ENCODE measurements at places on chromosomes 3 and 15. TPM values are rescaled to one million over a fixed set of nuclear protein-coding genes. Genes with fewer than 3 reads are reported as not detected.

Gene HACL1
- 22.5 TPM for total RNA-seq

Gene DUOX1
- not detected for total RNA-seq

Gene KLHL6
- 53.6 TPM for total RNA-seq

Gene EPHA6
- not detected for total RNA-seq

Gene NR2E3
- total RNA-seq, result 1.3 TPM

Gene CIB2
- 19.8 TPM for total RNA-seq

Gene ABHD14A
- total RNA-seq, result 3.9 TPM

Gene CHRNA7
- 38.8 TPM for total RNA-seq

Gene MKRN2OS
- 11.6 TPM for total RNA-seq

Gene TUBGCP5
- total RNA-seq, result 10.3 TPM

Gene KIF15
- 2.5 TPM for total RNA-seq

Gene GOLGA8G
- total RNA-seq, result not detected

Gene ARPIN
- total RNA-seq, result 60.4 TPM

DNA sequence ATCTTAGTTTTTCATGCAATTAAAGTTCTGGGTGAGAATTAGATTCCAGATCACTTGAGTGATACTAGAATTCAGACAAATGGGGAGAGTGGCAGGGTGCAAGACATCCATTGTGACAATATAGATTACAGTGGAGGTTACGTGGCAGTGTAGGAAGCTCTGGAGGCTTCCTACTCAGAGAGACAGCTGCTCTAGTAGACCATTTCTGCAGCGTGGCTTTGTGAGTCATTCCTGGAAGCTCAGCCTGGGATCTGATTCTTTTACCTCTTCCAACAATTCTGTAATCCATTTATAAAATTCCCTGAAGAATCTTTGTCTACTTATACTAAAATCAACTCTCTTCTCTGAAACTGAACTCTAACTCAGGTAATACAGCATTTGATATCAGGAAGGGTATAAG lies 90.4 kb upstream of the ASB14 start:
- no peak for DNase-seq

DNA sequence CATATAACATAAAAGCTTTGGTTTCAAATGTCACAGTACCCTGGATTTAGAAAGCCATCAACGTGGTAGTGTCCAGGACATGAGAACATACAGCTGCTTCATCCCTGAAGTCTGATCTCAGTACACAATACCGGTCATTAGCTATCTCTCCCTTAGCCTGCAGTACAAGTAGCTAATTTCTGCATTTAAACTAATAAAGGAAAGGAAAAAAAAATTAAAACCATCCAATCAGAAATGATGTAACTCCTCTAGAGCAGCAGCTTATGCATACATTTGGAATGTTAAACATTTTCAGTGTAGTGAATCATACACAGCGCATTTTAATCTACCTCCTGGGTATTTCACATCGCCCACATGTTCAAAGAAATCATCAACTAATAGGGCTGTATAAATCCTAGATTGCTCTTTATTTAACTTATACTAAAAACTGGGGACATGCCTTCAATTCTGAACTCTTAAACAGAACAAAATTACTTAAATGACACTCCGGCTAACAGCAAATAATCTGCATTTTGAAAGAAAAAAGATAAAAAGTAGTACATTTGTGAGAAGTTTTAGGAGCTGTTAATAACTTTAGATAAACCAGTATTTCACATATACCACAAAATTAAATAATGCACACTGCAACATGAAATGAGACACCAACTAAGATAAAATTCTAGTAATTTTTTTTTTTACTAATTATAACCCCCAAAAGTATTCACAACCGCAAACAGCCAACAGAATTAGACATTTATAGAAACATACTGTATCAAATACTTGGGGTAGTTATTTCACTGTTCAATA lies 3.7 kb downstream of the IGF2BP2 start:
- no peak for DNase-seq

DNA sequence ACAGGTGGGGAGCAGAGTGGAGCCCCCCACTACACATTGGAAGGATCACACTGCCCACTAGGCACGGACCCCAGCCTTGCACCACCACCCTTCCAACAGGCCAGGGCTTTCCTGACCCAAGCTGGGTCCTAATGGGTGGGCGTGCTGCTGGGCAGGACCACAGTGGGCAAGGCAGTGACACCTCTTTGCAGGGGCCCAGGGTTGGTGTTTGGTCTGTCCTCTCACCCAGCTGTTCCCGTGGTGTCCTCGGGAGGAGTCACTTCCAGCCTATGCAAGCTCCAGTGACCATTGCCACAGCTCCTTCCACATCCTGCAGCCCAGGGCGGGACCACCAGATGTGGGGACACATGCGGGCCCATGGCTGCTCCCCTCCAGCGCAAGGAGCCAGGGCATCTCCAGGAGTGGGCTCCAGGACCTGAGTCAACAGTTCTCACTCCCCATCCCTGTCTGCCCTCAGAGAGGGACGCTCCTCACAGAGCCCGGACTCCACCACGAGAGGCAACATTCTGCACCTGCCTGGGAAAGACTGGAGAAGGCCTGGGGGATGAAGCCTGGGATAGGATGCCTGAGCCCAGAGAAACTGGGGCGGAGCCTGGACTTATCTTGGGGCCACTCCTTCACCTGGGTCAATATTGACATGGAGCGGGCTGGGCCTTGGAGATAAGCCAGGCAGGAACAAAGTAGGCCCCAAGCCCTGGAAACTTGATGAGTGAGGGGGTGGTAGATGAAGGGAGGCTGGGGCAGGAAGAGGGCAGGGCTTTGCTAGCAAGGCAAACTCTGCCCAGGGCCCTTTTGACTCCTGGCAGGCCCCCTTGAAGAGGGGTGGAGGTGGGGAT lies 3.9 kb upstream of the VILL start:
- no peak for DNase-seq

GRCh38 chr3:71348001-71348632 lies 235.4 kb downstream of the FOXP1 start:
- DNase-seq, result no peak

GRCh38 chr3:97059168-97059567 lies 244.8 kb downstream of the EPHA6 start:
- no peak for DNase-seq

GRCh38 chr15:90248789-90249202 lies 560 bp upstream of the TTLL13 start:
- no peak for DNase-seq

GRCh38 chr15:88621789-88622604 lies 857 bp downstream of the AEN start:
- DNase-seq, result peak; percentile 65

DNA sequence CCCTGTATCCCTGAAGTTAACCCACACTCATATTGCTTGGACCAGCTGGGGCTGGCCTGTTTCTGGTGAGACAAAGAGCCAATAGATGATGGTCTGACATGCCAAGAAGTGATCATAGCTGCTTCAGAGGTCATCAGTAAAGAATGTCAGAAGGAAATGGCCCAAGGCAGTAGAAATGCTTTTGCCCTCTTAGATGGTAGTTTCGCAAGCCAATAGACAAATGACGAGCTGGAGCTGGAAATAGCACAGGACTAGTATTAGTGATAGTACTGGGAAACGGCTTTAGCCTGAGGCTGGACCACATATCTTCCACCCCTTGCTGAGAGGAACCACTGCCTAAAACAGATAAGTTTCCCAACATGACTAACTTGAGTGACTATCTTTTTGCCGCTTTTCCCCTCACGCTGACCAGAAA lies 176.1 kb upstream of the THBS1 start:
- no peak for DNase-seq

- no peak for DNase-seq
These were observed 31.1 kb upstream of the HHATL start for GRCh38 chr3:42733501-42734262.

GRCh38 chr3:11120091-11120805 lies 34.0 kb upstream of the HRH1 start:
- no peak for DNase-seq

GRCh38 chr3:128416578-128417211 lies 50.0 kb downstream of the DNAJB8 start:
- DNase-seq, result no peak

DNA sequence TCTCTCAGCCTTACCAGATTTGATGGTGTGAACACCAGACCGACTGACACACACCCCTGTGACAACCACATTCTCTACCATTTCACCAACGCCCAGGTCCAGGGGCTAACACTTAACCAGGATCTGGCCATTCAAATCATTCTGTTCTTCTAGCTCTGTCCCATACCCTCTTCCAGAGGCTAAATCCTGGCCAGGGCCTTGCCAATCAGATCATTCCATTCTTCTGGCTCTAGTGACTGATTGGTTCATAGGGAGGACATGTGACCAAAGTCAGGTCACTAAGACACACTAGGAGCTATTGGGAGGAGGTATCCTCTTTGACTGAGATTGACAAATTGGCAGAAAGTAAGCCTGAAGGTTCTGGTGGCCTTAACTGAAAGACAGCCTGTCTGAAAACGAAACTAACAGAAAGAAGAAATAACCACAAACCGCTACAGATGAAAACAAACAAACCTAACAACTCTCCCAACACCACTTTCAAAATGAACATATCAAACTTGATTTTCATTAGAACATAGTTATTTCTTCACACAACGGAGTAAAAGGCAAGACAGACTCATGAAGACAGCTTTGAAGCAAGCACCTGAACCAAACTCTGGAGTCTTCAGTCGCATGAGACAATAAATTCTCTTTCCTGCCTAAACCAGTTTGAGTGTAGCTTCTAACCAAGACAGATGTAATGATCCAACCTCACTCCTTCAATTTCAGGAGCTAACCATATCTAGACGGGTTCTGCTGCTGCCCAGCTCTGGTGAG lies 68.5 kb downstream of the TRANK1 start:
- no peak for DNase-seq

DNA sequence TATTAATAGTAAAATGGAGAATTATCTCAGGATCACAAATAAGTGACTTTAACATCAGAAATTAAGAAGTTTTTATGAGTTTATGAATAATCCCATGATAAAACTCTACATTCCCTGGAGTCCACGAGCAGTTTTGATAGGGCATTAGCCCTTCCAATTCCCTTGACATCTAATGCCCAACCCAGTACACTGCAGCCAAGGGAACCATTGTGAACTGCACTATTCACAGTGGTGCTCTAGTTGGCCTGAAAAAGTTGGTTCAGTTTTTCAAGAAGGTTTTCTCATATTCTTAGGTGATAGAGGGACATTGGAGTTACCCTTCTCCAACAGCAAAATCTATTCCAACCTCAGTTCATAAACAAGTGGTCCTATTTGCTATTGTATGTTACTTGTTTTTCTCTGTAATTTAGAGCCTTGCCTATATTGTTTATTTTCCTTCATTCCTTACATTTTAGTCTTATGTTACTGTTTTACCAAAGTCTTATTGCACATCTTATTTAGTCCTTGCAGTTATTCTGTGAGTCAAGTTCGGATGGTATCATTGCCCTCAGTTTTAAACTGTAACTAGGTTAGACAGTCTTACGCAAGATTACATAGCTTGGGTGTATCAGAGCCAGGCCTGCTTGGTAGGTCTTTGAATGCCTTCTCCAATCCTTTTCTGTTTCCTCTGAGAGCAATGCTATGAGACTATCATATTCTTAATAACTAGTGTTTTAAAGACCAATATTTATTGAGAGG lies 57.9 kb upstream of the SAMMSON start:
- no peak for DNase-seq

DNA sequence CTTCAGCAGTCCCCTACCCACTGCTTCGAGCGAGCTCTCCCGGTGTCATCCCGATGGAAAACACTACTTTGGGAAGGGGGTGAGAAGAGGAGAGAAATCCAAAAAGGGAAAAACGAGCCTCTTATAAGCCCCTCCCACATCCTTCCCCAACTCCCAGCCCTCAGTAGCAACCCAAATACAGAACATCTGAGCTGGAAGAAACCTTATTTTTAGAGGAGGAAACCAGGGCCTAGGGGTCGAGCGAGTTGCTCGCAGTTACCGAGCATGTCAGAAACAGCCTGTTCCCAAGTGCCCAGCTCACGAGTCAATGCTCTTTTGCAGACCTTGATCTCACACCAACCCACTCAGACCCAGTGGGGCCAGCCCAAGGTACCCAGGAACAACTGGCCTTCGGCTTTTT lies 14.2 kb downstream of the RBPMS2 start:
- DNase-seq, result no peak

DNA sequence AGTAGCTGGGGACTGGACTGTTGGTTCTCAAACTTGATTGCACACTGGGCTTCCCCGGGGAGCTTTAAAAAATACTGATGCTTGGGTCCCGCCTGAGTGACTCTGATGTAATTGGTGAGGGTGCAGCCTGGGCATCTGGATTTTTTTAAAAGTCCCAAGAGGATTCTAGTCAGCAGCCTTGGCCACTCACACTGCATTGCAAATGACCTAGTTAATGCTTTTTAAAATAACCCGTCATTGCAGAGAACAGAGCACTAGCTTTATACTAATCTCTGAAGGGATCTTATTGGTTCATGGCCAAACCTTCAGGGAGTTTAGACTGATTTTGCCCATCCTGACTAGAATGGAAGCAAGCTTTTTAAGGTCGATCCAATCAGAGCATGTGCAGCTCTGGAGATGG lies 310.6 kb upstream of the PROK2 start:
- DNase-seq, result no peak

GRCh38 chr15:51191072-51191670 lies 96.5 kb upstream of the TNFAIP8L3 start:
- no peak for DNase-seq

DNA sequence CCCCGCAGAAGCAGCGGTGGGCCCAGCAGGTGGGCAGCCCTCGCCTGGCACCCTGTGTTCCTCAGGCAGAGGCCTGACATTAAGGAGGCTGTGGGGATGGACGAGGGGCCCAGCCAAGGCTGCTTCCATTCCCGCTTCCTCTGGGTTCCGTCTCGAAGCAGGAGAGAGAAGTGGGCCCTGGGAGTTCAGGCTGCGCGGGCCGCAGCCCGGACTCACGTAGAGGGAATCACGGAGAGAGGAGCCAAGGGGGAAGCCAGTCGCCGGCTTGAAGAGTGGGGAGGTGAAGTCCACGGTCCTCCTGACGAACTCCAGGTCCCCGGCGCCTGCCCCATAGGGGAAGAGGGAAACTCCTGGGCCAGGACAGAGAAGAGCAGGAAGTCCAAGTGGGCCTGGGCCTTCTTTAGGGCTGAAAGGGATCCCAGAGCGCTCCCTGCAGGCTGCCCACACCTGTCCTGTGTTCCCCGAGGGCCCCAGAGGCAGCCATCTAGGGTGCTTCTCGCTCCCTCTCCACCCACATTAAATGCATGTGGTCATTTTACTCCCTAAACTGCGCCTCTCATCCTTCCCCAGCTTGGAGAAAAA lies 37.7 kb downstream of the MUC4 start:
- no peak for DNase-seq

DNA sequence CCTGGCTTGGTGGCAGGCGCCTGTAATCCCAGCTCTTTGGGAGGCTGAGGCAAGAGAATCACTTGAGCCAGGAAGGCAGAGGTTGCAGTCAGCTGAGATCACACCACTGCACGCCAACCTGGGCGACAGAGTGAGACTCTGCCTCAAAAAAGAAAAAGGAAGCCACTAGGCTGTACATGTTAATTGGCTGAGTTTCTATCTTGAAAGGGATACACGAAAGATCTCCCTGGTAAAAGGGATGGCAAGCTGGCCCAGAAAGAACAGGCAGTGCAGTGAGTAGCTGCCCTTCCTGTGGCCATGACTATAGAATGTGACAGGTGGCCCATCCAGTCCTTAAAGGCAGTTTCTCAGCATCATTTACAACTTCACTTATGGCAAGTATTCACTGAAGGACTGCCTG lies 12.3 kb downstream of the LRIG1 start:
- DNase-seq, result no peak

Data from Peyer's patch (tissue), 4 donors.